ENCODE measurements at places on chromosomes 6 and 20. TPM values are rescaled to one million over a fixed set of nuclear protein-coding genes. Genes with fewer than 3 reads are reported as not detected.

The PTCRA gene
- total RNA-seq, result not detected

The SMPDL3A gene
- total RNA-seq, result 4.4 TPM

The ARMC2 gene
- 1.3 TPM for total RNA-seq

The ADGRB3 gene
- total RNA-seq, result not detected

The SLC24A3 gene
- not detected for total RNA-seq

The BPIFB4 gene
- total RNA-seq, result not detected

The LBP gene
- 1.2 TPM for total RNA-seq

The NKAPL gene
- total RNA-seq, result not detected

The CTNNBL1 gene
- total RNA-seq, result 57.8 TPM

The SLC22A2 gene
- total RNA-seq, result not detected

The OR2H1 gene
- total RNA-seq, result not detected

The TRIM40 gene
- not detected for total RNA-seq

The SYNDIG1 gene
- 1.4 TPM for total RNA-seq

The ALDH8A1 gene
- 0.11 TPM for total RNA-seq

The EPPIN gene
- not detected for total RNA-seq

The LRRC73 gene
- 0.88 TPM for total RNA-seq

The ELMO2 gene
- 19.5 TPM for total RNA-seq

The MAS1L gene
- not detected for total RNA-seq

The MAN1A1 gene
- 0.03 TPM for total RNA-seq

The ZC3H12D gene
- 0.08 TPM for total RNA-seq

The F13A1 gene
- not detected for total RNA-seq

The ID4 gene
- total RNA-seq, result 0.72 TPM

The PPP1R3G gene
- 1.6 TPM for total RNA-seq

The ERMARD gene
- 6.4 TPM for total RNA-seq

The EFCAB8 gene
- not detected for total RNA-seq

The FBXO5 gene
- total RNA-seq, result 21.8 TPM

The VARS1 gene
- total RNA-seq, result 47.4 TPM

The OTOR gene
- total RNA-seq, result not detected

The TMEM244 gene
- not detected for total RNA-seq

The PCMT1 gene
- 88.8 TPM for total RNA-seq

The SRSF12 gene
- total RNA-seq, result 2.4 TPM

The SUMO4 gene
- total RNA-seq, result not detected

The ULBP3 gene
- 2.9 TPM for total RNA-seq

The DPPA5 gene
- not detected for total RNA-seq

Data from A549 treated with GW870086 at 1 μM for 4 hours (cell line).